ENCODE measurements at places on chromosomes 3 and 15.

- no peak for DNase-seq
Measured at GRCh38 chr3:100333970-100334487, 528 bp upstream of the NIT2 start.

- DNase-seq: no peak
Measured at GRCh38 chr15:39009740-39010139, 445.1 kb upstream of the RASGRP1 start.

GRCh38 chr3:198030125-198030524, 70.1 kb downstream of the LMLN start:
- DNase-seq: no peak

GRCh38 chr15:56929933-56930332, 11.5 kb downstream of the TCF12 start:
- no peak for DNase-seq

DNA sequence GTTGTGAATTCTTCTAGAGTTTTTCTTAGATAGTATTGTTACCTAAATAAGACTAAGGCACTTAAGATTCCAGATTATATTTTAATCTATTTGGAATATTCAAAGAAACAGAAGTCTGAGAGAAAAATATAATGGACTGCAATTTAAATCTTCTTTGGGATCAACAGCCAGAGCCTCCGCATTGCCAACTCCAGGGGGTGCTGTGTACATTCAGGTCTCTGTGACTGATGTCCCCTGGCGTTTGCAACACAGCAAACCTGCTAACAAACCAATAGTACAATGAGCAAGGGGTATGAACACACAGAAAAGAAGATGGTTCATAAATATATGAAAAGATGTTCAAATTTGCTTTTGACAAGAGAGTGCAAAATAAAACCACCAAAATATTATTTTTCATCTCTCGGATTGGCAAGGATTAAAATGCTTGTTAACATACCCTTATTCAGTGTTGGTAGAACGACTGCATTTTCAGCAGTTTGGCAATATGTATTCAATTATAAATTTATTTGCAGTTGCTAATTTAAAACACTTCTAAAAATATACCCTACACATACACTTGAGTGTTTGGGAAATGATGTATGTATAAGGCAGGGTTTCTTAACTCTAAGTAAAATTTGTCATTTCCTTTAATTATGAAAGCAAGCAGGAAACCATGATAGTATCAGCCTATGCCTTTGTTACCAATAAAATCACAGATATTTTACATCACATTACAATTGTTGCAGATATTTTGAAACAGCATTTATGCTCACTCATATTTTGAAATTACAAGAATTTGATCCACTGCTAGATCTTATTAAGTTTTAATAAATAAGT, 16.1 kb upstream of the TM4SF1 start:
- DNase-seq: peak; percentile 4

GRCh38 chr3:105495021-105495420, 128.3 kb downstream of the ALCAM start:
- DNase-seq: no peak

DNA sequence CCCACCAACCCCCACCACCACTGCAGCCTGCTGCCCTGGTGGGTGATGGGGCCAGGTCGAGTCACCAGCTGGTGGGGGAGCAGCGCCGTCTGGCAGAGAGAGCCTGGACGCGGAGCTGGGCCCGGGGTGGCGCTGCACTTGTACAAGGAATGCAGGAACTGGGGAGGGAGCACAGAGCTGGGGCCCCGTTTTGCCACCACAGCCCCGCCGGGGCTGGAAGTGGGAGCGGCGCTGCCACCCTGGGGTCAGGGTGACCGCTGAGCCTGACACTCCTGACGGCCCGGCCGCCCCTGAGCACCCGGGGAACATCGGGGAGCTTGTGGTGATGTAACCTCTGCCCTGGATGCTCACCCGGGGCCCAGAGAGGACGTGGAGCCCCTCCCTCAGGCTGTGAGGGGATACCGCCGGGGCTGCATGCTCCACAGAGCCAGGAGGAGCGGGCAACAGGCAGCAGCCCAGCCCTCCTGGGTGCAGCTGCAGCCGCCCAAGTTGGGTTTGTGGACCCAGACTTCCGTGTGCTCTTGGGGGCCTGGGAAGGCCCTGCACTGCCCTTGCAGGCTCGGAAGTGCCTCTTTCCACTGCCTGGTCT, 32.6 kb upstream of the IREB2 start:
- no peak for DNase-seq

Measured in stimulated activated CD8-positive, alpha-beta memory T cell treated with anti-CD3 and anti-CD28 coated beads, Interleukin-4, amount 100 ng/mL, for 24 hours (primary cell).